ENCODE measurements at places on chromosomes 16 and 17. TPM values are rescaled to one million over a fixed set of nuclear protein-coding genes. Genes with fewer than 3 reads are reported as not detected.
A peak's percentile ranks its signal among the peaks of the same experiment; 100 is the strongest.

KRTAP4-6 gene
- total RNA-seq, result not detected

KRTAP9-2 gene
- not detected for total RNA-seq

KCNJ18 gene
- total RNA-seq, result not detected

SYT17 gene
- total RNA-seq, result 1.9 TPM

KCNG4 gene
- total RNA-seq, result not detected

DNA sequence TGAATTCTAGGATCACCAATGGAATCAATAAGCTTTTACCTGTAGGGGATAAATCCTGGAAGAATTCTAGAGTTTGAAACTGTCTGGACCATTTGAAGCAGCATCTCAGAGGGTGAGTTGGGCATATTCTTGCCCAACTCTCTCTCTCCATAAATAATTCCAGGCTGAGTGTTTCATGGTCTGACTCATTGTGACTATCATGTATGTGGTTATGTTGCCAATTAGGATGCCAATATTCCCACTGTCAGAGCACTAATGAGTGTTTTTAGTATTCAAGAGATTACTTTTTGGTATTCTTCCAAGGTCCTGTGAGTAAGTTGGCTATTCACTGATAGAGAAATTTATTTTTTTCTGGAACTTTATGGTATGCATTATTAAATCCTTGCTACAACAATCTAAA lies 456.9 kb downstream of the TOX3 start:
- H3K27me3 ChIP-seq, result no peaks in the 10 kb centered on the region
- H3K36me3 ChIP-seq, result no peaks in the 10 kb centered on the region
- DNase-seq, result no peak
- H3K4me3 ChIP-seq, result no peak overlapping the region
- no peaks in the 10 kb centered on the region for H3K4me1 ChIP-seq

- no peak overlapping the region for H3K4me3 ChIP-seq
- peaks cover 5% of the 10 kb centered on the region for H3K27me3 ChIP-seq
- no peak for DNase-seq
- no peak overlapping the region for H3K27ac ChIP-seq
- H3K4me1 ChIP-seq, result peaks cover 18% of the 10 kb centered on the region
- H3K36me3 ChIP-seq, result no peaks in the 10 kb centered on the region
These were observed 8.0 kb upstream of the SPNS2 start for GRCh38 chr17:4490637-4491061.

- H3K27ac ChIP-seq, result no peak overlapping the region
- H3K4me1 ChIP-seq, result peaks cover 5% of the 10 kb centered on the region
- DNase-seq, result no peak
- H3K4me3 ChIP-seq, result no peak overlapping the region
These were observed 18.0 kb downstream of the TMEM114 start for GRCh38 chr16:8572063-8572918.

GRCh38 chr17:76735006-76735405 lies 2.1 kb downstream of the SRSF2 start:
- peak; percentile 79 for DNase-seq
- peaks cover 56% of the 10 kb centered on the region for H3K36me3 ChIP-seq
- H3K4me3 ChIP-seq, result peak overlapping the region; percentile 92
- no peaks in the 10 kb centered on the region for H3K27me3 ChIP-seq
- H3K27ac ChIP-seq, result peak overlapping the region; percentile 91
- peaks cover 41% of the 10 kb centered on the region for H3K4me1 ChIP-seq

DNA sequence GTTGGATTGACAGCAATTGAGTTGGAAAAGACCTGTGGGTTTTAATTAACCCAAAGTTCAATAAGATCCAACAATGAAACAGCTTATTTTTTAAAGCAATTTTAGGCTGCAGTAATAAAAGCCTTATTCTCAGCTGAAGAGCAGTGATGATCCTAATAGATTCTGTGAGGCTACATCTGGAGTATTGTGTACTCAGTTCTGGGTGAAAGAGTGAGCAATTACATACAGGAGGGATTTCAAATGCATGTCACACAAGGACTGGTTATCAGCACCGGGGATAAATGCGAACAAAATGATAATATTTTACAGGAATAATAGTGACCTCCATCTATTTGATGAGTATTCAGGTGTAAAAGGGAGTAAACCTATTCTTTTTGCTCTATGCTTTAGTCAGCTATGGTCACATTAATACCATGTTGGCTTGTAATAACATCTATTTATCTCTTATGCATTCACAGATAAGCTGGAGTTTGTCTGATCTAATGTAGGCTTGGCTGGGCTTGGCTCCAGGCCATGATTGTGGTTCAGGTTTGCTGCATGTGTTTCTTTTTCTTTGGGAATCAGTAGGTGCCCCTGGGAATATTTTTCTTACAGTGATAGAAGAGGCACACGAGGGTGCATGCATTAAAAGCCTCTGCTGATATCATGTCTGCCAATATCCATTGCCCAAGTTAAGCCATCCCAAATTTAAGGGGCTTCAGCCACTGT lies 22.2 kb upstream of the TOX3 start:
- no peak overlapping the region for H3K27ac ChIP-seq
- no peaks in the 10 kb centered on the region for H3K4me1 ChIP-seq
- H3K36me3 ChIP-seq, result no peaks in the 10 kb centered on the region
- no peak for DNase-seq
- no peak overlapping the region for H3K4me3 ChIP-seq
- H3K27me3 ChIP-seq, result no peaks in the 10 kb centered on the region

- H3K36me3 ChIP-seq, result no peaks in the 10 kb centered on the region
- no peak overlapping the region for H3K27ac ChIP-seq
- peak; percentile 82 for DNase-seq
- peaks cover 11% of the 10 kb centered on the region for H3K4me1 ChIP-seq
- no peaks in the 10 kb centered on the region for H3K27me3 ChIP-seq
- H3K4me3 ChIP-seq, result no peak overlapping the region
These were observed 25.4 kb downstream of the DNAJA2 start for GRCh38 chr16:46947900-46948547.

GRCh38 chr16:72312828-72313227 lies 140.9 kb upstream of the PMFBP1 start:
- H3K27ac ChIP-seq, result no peak overlapping the region
- no peak for DNase-seq

DNA sequence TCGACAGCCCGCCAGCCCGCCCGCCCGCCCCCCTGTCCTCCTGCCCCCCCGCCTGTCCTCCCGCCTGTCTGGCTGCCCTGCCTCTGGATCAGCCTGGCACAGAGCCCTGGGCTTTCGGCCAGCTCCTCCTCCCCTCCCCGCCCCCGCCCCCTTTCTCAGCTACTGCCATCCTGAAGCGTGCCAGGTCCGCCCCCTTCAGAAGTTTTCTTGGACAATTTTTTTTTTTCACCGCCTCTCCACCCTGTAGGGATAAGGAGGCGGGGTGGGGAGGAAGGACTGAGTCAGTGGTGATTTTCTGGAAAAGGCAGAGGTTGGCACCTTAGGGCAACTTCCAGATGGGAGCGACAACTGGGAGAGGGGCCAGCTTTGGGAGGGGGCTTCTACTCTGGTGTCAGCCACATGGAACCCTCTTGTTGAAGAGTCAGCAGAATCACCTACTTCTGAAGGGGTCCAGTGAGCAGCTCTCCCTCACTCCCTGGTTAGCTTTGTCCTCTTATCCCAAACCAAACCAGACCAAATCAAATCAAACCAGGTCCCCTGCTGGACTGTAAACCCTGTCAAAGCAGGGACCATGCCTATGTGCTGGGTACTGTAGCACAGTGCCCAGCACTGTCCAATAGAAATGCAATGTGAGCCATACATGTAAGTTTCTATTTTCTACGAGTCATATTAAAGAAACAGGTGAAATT lies 19.7 kb downstream of the IGF2BP1 start:
- no peak overlapping the region for H3K27ac ChIP-seq
- H3K36me3 ChIP-seq, result no peaks in the 10 kb centered on the region
- no peak for DNase-seq
- peaks cover 43% of the 10 kb centered on the region for H3K27me3 ChIP-seq
- H3K4me1 ChIP-seq, result no peaks in the 10 kb centered on the region
- no peak overlapping the region for H3K4me3 ChIP-seq

- peaks cover 26% of the 10 kb centered on the region for H3K4me1 ChIP-seq
- H3K27ac ChIP-seq, result no peak overlapping the region
- DNase-seq, result no peak
- H3K4me3 ChIP-seq, result no peak overlapping the region
- H3K27me3 ChIP-seq, result no peaks in the 10 kb centered on the region
- H3K36me3 ChIP-seq, result peaks cover 2% of the 10 kb centered on the region
These were observed 72.6 kb downstream of the NLK start for GRCh38 chr17:28115046-28115445.

DNA sequence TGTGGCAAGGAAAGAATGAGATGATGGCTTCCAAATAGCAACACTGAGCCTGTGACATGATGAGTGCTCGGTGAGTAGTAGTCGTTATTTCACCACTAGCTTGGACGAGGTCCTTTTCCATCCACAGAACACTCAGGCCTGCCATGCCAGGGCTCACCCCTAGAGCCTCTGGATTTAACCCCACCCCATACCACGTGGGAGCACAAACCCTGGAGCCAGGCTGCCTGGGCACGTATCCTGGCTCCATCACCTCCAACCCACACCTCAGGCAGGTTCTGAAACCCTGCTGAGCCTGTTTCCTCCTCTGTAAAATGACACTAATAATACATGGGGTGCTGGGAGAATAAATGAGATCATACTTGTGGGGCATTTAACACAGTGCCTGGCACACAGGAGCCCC lies 192.4 kb downstream of the KATNIP start:
- no peak for DNase-seq
- H3K27ac ChIP-seq, result no peak overlapping the region
- H3K27me3 ChIP-seq, result no peaks in the 10 kb centered on the region
- H3K36me3 ChIP-seq, result no peaks in the 10 kb centered on the region
- no peak overlapping the region for H3K4me3 ChIP-seq

DNA sequence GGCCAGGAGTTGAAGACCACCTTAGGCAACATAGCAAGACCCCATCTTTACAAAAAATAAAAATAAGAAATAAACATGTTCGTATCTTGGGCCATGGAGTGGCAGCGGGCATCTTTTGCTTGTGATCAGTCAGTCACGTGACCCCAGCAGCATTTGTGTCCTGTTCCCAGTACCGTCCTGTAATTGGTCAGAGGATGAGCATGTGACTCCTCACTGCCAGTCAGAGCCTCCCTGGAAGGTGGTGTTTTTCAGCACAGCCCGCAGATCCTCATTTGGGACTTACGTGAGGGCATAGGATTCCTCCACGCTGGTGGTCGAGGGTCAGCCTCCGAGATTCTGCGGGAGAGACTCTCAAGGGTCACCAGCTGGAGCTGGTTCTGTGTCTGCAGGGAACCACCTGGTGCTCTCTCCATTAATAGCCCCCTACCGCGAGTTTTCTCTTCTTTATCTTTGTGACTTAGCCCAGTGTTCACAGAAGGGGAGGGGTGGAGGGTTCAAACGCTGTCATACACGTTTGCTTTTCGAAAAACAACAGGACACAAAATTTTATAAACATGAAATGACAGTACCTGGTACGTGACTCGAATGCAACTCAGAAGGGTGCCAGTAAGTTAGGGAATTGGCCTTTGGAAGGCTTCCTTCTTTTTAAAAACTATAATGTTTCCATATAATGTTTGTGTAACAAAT lies 17.2 kb downstream of the MRC2 start:
- no peak overlapping the region for H3K27ac ChIP-seq
- no peak overlapping the region for H3K4me3 ChIP-seq
- no peaks in the 10 kb centered on the region for H3K36me3 ChIP-seq
- no peak for DNase-seq

GRCh38 chr16:49526860-49527365 lies 153.3 kb downstream of the C16orf78 start:
- no peaks in the 10 kb centered on the region for H3K27me3 ChIP-seq
- H3K4me1 ChIP-seq, result peaks cover 3% of the 10 kb centered on the region
- no peak overlapping the region for H3K4me3 ChIP-seq
- no peak for DNase-seq

DNA sequence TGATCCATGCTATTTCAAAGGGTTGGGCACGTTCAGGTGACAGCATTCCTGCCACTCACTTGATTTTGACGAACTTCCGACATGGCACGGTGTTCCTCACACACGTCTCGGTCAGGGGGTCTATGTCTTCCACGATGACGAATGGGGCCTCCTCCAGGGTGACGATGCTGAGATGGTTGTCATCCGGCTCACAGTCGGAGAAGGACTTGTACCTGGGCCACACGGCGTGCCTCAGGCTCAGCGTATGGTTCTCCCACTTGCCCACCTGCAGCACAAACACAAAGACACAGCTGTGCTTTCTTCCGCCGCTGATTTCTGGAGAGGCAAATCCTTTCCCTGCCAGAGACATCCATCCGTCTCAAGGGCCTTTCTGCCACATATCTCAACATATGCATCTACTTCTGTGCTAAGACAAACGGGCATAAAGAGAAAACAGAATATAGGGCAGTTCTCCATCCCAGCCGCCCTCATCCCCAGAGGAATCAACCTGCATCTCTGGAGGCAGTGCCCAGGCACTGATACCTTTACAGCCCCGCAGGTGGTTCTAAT lies 332.5 kb downstream of the GRIN2A start:
- no peak for DNase-seq
- no peaks in the 10 kb centered on the region for H3K4me1 ChIP-seq
- no peak overlapping the region for H3K4me3 ChIP-seq
- H3K27ac ChIP-seq, result no peak overlapping the region
- no peaks in the 10 kb centered on the region for H3K36me3 ChIP-seq
- no peaks in the 10 kb centered on the region for H3K27me3 ChIP-seq

GRCh38 chr17:60565233-60565632 lies 34.8 kb upstream of the PPM1D start:
- H3K27me3 ChIP-seq, result peaks cover 1% of the 10 kb centered on the region
- no peak overlapping the region for H3K27ac ChIP-seq
- H3K36me3 ChIP-seq, result no peaks in the 10 kb centered on the region

DNA sequence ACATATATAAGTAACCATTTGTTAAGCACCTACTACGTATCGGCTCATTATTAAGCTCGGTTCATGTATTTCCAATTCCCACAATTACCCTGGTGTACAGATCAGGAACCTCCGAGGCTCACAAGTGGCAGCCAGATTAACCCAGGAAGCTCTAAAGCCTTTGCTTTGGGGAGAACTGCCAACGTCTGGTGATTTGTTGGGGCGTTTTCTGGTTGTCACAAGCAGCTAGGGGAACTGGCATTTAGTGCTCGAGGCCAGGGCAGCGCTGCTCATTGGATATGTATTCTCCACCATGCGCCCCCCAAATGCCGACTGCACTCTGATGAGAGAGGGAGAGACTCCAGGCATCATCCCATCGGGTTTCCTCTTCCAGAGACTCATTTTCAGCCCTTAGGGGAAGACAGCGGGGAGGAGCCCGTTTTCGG lies 541 bp downstream of the ZNF18 start:
- H3K36me3 ChIP-seq, result peaks cover 2% of the 10 kb centered on the region
- no peaks in the 10 kb centered on the region for H3K27me3 ChIP-seq
- DNase-seq, result no peak
